Vagina (tissue), 2 donors: ENCODE measurements at places on chromosomes 16 and 17.

DNA sequence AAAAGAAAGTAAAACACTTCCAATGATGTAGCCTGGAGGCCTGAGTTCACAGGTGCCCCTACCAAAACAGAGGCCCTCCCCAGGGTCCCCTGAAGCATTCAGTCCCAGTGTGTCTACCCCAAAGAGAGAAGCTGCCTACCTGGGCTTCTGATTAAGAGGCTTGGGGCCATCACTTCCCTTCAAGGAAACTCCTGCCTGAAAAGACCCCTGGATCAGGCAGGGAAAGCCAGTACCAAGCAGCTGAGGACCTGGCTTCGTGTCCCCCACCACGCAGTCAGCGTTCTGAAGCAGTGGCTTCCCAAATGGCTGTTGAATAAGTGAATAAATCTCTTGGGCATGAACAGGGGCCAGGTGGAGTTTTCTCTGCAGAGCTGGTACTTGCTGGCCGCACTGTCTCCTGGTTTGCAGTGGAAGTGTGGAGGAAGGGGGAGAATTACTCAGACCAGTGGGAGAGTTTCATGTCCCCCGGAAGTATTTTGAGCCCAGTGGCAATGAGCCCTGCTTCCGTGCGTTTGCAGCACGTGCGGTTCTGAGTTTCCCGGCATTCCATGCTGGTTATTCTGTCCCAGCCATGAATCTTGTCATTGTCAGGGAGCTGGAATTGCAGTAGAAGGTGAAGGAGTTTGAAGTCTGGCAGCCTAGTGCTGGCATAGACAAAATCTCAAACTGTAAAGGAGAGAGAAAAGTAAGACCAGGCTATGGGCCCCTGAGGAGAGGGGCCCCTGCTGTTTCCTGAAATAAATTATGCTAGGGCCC, 27.0 kb downstream of the RMI2 start:
- no peak for DNase-seq

- no peak for DNase-seq
Observed at GRCh38 chr16:10168258-10168657, 14.0 kb downstream of the GRIN2A start.

DNA sequence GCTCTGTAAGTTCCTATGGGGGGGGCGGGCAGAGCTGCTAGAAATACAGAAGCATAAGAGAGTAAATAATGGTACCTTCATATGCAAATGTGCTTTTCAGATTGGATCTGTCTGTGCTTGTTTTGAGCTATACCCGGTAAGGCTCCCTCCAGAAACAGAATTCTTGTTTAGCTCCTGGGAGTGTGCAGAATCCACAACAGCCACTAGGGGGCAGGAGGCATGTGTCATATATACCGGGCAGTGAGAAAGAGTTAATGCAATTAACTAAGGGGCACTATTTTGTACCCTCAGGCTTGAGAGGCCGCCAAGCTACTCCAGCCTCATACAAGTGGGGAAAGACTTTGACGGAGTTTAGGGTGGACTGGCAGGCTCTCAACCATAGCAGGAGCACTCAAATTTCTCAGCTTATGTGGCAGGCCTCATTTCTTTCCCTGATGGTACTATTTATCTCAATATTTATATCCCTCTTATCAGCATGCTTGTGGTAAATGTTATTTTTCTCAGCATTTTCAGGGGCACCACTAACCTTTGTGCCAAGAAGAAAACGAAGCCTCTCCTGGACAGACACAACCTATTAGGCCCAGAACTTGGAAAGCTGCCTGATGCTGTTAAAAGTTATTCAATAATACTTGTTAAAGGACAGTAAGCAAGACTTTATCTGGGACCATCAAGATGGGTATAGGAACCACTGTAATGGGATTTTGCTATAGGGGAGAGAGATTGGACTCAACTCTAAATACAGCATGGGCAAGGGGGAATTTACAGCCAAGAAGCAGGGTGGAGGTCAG, 10.7 kb upstream of the CENPV start:
- no peak for DNase-seq

DNA sequence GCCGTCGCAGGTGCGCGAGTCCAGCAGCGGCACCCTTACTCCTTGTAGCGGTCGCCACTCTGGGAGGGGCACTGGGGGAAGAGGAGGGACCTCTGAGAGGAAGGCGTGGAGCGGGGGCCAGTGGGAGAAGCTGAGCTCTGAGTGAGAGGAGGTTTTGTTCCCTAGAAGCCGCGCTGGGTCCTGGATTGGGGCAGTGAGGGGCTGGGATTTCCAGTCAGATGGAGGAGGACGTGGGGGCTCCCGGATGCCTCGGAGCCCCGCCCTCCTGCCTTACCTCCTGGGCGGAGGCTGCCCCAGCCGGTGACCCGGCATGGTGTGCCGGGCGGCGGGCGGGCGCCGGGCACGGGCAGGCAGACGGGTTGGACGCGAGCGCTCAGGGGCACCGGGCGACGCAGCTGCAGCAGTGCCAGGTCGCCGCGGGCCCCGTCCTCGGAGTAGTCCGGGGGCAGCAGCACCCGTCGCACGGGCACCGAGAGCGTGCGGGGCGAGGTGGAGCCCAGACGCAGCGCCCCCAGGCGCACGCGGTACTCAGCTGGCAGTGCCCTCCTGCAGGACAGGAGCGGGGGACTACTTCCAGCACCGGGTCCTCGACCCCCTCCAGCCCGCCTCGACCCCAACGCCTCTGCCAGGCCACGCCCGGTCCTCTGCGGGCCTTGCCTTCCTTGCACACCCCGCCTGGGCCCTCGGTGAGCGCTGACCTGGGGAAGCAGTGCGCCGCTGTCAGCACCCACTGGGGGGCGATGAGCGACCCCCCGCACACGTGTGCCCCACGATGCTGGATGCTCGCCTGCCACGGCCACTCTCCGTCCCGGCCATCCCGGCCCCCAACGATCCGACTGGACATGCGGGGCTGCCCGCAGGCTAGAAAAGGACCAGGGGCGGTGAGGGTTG, 2.0 kb downstream of the PRSS33 start:
- no peak for DNase-seq

GRCh38 chr16:31177136-31177535, 2.8 kb upstream of the FUS start:
- no peak for DNase-seq

DNA sequence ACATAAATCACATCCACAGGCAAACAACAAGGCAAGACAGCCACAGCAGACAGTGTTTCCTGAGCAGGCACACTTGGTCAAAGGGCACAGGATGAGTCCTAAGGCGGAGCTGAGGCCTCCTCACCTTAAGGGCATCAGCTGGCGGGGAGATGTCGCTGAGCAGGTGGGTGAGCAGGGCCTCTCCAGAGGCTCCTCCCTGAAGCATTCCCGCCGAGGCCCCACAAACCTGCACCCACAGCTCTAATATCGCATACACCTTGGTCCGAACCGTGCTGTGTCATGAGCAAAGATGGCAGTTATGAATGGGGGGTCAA, 29.3 kb downstream of the PELP1 start:
- no peak for DNase-seq

GRCh38 chr17:56681561-56682266, 88.2 kb downstream of the NOG start:
- no peak for DNase-seq

GRCh38 chr17:71267668-71268067, 853.2 kb upstream of the SOX9 start:
- DNase-seq = no peak

DNA sequence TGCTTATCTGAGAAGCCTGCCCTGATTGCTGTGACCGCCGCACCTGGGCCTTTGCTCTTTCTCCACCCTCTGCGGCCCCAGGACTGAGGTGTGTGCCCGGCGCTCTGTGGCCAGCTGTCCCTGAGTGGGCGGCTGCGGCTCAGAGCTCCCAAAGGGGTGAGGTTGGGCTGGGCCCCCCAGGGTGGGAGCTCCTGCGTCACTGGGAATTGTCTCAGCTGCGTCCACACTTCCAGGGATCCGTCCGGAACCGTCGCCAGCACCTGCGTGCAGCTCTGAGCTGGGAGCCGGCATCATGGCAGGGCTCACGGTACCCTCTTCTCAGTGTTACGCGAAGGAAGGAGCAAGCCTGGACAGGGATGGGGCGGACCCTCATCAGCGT, 24.3 kb downstream of the ZNF469 start:
- DNase-seq = no peak

DNA sequence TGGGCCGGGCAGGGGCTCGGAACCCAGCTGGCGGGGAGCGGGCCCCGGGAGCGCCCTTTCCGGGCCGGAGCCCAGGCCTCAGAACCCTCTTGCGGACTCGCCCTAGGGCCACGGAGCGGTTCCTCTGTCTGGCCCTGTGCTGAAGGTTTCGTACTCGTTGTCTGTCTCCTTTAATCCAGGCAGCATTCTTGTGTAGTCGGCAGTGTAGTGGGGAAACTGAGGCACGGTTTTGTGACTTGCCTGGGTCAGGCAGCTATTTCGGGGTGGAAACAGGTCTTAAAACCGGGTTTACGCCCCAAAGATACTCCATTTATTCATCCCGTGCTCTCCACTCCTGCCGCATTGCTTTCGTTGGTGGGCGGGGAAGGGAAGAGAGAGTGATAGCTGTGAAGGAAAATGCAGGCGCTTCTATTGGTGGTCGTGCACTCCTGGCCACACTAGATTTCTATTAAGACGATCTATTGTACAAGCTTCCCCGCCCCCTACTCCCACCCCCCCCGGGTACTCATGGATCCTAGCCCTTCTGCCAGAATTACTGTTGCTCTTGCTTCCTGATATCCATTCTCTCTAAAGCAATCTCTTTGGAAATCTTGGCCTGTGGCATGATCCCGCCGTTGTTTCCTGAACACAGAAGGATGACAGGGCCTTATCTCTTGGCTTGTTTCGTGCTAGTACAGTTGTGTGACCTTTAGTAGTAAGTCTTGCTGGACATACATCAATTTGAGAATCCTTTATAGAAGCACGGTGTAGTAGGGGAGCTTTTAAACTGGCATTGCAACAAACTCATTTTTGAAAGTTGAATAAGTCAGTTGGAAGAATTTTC, 751 bp downstream of the DCAF7 start:
- no peak for DNase-seq

DNA sequence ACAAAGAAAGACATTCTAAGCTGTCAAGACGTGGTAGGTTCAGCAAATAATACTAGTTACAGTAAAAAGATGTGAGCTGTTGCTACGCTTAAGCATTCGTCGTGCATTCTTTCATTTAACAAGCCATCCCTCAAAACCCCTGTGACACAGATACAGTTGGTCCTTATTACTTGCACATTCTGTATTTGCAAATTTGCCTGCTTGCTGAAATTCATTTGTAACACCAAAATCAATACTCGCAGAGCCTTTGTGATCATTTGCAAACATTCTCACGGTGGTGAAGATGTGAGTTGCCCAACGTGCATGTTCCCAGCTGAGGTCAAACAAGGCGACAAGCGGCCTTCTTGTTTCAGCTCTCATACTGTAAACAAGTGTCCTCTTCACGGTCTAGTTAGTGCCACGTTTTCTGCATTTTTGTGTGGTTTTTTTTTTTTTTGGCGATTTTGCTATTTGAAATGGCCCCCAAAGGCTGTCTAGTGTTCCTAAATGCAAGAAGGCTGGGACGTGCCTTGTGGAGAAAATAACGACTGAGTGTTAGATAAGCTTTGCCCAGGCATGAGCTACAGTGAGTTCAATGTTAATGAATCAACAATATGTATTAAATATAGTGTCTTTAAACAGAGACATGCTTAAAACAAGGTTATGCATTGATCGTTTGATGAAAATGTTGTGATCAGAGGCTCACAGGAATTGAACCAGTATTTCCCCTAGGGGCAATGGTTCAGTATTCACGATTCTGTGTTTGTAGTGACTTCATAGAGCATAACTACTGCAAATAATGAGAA, 84.1 kb downstream of the RAB11FIP4 start:
- no peak for DNase-seq

DNA sequence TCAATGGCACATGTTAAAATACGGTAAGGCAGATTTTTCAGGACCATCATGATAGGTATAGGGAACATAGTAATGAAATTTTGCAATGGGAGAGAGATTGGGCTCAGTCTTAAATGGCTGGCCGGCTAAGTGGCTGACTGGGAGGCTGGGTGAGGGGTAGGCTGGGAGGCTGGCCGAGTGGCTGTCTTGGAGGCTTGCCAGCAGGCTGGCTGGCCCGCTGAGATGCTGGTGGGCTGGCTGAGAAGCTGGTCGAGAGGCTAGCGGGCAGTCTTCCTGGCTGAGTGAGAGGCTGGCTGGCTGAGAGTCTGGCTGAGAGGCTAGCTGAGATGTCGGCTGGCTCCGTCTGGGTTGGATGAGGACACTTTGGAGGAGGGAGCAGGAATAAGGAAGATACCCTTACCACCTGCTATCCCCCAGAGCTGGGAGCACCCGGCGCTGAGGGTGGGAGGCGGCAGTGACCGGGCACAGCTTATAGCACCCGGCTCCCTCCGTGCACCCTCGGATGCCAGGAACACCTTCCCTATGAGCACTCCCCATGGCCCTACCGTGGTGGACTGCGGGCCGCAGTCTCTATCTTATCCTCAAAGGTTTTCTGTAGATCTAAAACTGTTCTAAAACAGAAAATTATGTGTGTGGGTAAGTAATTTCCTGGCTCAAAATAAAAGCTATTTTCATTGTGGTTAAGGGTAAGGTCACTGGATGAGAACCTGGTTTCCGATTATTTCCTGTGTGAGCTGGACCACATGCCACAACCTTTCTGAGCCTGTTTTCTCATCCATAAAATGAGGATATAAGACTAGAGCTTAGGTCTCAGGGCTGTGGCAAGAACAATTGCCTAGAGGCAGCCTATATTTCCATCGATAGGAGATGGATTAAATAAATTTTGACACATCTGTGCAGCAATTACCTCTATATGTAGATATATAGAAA, 34.5 kb upstream of the TMC5 start:
- no peak for DNase-seq

DNA sequence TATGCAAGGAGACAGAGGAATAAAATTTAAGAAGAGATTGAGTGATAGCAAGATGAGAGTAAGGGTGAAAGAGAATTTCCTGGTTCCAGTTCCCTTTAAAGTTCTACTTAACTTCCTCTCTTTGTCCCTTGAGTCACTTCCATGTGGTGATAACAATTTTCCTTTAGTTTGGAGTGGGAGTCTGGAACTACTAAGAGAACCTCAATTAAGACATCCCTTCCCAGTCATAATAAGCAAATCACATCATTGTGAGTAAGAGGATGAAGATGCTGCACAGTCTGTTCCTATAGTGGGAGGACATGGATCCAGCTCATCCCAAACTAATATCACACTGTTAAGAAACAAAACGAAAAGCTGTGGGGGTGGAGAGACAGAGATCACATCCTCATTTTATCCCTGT, 24.4 kb downstream of the TBX21 start:
- no peak for DNase-seq

DNA sequence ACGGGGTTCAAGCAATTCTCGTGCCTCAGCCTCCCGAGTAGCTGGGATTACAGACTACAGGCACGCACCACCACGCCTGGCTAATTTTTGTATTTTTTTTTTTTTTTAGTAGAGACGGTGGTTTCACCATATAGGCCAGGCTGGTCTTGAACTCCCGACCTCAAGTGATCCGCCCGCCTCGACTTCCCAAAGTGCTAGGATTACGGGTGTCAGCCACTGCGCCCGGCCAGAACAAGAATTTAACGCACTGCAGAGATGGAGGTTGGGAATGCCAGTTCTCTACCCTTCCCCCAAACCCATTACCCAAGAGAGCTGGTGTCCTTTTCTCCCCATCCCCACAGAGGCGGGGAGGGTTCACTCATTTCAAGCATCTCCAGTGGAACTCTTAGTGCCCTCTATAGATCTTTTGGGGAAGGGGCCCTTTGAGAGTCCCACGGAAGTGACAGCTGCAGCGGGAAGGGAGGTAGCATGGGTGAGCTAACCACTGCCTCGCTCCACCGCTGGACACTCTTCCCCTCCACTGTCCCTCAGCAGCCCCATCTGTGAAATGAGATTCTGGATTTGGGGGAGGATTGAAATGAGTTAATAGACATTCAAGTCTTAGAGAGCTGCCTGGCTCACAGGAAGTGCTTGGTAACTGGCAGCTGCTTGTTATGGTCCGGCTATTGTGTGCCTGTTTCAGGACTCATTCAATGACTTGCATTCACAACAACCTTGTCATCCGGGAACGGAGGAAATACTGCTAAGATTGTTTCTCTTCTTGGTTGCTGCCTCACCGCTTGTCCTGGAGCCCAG, 3.5 kb upstream of the UBALD2 start:
- DNase-seq = no peak
